ENCODE measurements at places on chromosomes 5 and 9. TPM values are rescaled to one million over a fixed set of nuclear protein-coding genes. Genes with fewer than 3 reads are reported as not detected.
A peak's percentile ranks its signal among the peaks of the same experiment; 100 is the strongest.

DNA sequence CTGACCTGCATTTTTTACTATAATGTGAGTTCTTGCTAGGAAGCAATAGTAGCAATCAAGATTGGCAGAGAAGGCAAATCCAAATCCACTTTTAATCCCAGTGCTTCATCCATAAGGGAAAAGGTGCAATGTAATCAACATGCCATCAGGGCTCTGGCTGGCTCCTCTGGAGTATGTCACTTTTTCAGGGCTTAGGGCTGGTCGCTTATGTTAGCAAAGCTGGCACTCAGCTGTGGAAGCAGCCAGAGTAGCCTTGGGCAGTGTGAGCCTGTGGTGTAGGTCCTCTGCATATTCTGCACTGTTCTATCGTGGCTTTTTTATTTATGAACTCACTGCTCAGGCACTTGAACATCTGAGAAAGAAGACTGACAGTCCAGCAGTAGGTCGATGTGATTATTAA is 16.1 kb downstream of the ACTBL2 start:
- no peak for DNase-seq

GRCh38 chr5:34578962-34579361 is 77.2 kb upstream of the RAI14 start:
- no peak for DNase-seq

GRCh38 chr5:176803943-176804498 is 6.3 kb upstream of the UNC5A start:
- peak; percentile 43 for DNase-seq

GRCh38 chr5:135694012-135694411 is 115.2 kb upstream of the CXCL14 start:
- peak; percentile 8 for DNase-seq

GRCh38 chr9:105318729-105319191 is 74.3 kb downstream of the SLC44A1 start:
- no peak for DNase-seq

DNA sequence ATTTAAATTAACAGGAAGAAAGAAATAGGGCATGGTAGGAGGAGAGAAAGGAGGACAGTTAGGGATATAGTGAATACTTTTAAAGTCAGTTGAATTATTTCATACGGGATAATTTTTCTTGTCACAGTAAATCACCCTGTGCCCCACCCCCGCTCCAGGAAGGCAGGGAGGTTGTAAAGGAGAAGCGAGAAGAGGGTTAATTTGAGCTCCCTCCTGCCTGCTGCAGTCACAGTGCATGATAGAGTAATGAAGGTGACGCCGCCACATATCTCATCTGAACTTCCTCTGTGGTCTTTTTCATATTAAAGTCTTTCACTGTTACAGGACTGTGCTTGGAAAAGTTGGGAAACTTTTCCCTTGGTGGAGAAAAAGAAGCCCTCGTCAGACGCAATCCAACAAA is 896 bp upstream of the PCSK5 start:
- DNase-seq: no peak

DNA sequence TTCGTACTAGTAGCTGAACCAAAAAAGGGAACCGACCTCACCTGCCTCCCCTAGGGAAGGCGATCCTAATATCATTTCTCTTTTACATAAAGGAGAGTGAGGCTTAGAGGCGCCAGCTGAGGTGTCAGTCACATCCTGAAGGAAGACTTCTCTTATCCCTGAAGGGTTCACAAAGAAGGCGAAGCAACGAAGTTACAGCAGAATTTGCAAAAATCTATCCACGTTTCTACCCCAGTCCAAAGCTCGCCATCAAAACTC is 598 bp upstream of the KIAA1191 start:
- no peak for DNase-seq

DNA sequence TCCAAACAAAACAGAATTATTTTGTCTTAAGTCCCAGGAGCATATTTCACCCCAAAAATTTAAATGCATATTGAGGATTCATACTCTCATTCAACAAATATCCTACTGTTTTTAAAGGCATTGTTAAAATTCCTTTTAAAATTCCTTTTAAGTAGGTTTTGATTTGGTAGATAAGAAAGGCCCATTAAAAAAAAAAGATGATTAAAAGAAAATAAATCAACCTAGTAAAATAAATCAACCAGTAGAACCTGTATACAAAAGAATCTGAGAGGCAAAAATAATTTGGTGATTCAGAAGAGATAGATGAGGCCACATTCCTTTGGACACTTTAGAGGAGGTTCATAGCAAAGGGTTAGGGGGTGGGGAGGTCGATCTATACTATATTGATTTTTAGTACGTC is 585.3 kb upstream of the TLE4 start:
- no peak for DNase-seq

ACTBL2 gene
- 0.50 TPM for total RNA-seq

C5 gene
- 1.6 TPM for total RNA-seq

NR2F1-AS1 gene
- 12.2 TPM for total RNA-seq

GRCh38 chr9:97076238-97076637 is 37.3 kb upstream of the CTSV start:
- no peak for DNase-seq

HMCN2 gene
- under 0.01 TPM for total RNA-seq

DNA sequence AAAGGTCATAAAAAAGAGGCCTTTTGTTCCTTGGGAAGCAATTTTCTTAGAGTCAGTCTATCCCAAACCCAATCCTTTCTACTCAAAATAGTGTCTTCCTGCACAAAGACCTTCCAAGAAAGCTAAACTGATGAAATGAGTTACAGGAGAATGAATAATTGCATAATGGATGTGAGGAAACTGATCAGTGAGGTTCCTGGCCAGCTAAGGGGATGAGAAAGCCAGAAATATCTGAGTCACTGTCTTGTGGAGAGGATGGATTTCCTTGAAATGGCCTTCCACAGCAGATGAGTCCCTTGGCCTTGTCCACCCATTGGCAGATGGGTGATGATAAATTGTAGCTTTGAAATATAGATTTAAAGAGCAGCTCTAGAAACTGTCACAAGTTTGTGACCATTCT is 756.1 kb downstream of the DNAH5 start:
- DNase-seq: peak; percentile 14

DNA sequence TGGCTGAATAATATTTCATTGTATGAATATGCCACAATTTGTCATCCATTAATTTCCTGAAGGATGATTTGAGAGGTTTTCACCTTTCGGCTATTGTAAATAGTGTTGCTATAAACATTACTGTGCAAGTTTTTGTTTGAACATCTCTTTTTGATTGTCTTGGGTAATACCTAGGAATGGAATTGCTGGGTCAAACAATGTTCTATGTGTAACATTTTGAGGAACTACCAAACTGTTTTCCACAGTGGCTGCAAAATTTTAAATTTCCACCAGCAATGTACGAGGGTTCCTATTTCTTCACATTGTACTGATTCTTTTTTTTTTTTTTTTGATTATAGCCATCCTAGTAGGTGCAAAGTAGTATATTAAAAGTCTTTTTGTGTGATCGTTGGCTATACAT is 63.8 kb upstream of the ANKH start:
- DNase-seq: no peak

INIP gene
- 18.0 TPM for total RNA-seq

CMBL gene
- 8.3 TPM for total RNA-seq

- DNase-seq: peak; percentile 89
These were observed 23.1 kb upstream of the NSMF start for GRCh38 chr9:137482094-137482781.

- no peak for DNase-seq
These were observed 13.3 kb upstream of the UBE2QL1 start for GRCh38 chr5:6435356-6435755.

- DNase-seq: peak; percentile 33
These were observed 103.3 kb upstream of the NFIB start for GRCh38 chr9:14417237-14417636.

DNA sequence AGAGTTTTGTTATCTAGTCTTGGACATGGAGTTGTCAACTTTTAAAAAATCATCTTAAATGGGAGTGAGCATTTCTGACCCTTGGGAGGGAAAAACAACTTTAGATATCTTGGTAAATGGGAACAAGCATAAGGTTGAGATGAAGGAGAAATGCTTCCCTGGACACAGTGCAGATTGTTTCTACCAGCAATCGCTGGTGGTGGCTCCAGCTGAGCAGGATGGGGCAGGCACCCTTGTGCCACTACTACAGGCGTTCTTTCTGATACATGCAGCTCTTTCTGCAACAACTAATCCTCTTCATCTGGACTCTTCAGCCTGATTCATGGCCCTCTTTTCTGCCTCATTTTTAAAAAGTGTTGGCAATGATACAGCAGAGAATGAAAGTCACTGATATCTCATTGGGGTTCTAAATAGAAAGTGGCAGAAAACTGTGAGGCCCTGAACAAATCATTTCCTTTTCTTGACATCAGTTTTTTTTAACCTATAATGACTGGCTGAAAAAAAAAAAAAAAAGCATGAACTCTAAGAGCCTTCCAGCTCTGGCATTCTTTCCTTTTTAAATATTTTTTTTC is 409.4 kb upstream of the PTGER4 start:
- no peak for DNase-seq

GRCh38 chr5:62707563-62707962 is 128.9 kb downstream of the LRRC70 start:
- no peak for DNase-seq

DNA sequence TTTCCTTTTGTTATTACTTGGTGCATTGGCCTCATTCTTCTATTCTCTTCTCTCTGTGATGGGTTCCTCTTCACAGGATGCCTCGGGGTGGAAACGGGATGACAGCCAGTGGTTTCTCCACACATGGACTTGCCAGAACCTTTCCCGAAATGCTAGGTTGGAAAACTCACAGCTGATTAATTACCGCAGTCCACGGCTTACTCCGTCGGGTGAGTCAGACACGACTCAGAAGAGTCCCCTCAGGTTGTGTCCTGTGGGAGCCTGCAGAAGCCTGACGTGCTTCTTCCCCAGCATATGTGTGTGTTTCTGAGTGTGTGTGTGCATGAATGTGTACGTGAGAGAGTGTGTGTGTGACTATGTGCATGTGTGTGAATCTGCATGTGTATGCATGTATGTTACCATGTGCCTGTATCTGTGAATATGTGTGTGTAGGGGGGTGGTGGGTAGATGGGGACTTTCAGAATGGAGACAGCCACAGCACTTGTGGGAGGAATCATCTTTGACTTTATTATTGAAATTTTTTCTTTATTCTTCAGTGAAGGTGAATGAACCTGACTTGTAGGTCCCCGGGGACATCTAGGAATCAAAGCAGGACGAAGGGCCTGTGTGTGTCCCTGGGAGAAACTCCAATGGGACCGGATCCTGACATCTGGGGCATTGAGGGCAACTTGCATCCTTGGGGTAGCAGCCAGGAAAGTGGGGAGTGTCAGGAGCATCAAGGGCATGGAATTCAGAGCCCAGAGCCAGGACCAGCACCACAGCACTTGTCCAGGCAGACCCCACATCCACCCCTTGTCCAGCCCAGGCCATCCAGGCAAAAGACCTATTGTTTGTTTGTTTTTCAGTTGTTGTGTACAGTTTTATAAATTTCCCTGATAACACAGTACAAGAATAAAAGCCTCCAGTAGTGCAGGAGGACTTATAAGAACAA is 21.9 kb upstream of the MED10 start:
- peak; percentile 91 for DNase-seq

GRCh38 chr5:132227485-132228240 is at the start of gene P4HA2:
Gene P4HA2 (minus strand): TSS chr5:132227853. CDS start chr5:132218626, 9,227 bp downstream.
- peak; percentile 77 for DNase-seq

GRCh38 chr5:32538031-32538547 is 47.3 kb upstream of the SUB1 start:
- DNase-seq: no peak

Data from mammary epithelial cell (primary cell).